ENCODE measurements at places on chromosomes 12 and 14.

GRCh38 chr14:42606839-42607238, 1000.2 kb downstream of the LRFN5 start:
- no peak for DNase-seq

DNA sequence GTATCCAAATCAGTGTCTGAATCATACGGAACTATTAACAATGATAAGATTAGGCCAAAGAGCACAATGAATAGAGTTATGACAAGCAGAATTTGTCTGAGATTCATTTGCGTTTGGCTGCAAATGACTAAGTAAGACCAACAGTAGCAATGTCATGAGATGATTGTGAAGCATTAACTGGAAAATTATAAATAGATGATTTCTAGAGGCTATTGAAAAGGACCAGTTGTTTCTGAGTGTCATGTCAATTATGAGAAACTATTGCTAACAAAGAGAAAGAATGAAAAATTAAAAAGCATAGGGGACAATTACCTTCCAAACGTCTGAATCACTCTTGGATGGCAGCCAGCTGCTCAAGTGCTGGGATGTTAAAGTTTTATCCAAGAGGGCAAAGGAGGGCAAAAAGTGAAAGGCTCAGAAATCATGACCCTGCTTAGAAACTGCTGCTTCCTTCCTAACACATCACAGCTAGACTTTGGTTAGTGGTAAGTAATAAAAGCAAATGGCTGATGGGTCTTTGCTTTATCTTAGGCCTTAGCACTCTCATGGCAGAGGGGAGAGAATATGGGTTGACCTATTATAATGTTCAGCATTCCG, 89.0 kb downstream of the AKAP6 start:
- DNase-seq: no peak

DNA sequence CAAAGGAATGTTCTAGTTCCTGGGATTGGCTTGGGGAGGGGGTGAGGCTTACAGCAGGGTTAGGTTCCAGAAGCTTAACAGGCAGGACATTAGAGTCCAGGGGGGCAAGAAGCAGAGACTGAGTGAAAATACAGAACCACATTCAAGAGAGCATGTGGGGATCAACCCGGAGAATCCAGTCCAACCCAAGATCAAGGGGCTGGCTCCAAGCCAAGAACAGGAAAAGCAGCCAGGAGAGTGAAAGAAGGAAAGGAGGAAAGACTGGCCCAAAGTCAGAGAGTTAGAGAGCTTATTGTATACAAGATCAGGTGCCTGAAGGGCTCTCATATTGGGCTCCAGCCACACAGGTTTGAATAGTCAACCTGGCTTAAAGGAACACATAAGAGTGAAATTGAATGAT, 190.3 kb upstream of the CDKN3 start:
- no peak for DNase-seq

DNA sequence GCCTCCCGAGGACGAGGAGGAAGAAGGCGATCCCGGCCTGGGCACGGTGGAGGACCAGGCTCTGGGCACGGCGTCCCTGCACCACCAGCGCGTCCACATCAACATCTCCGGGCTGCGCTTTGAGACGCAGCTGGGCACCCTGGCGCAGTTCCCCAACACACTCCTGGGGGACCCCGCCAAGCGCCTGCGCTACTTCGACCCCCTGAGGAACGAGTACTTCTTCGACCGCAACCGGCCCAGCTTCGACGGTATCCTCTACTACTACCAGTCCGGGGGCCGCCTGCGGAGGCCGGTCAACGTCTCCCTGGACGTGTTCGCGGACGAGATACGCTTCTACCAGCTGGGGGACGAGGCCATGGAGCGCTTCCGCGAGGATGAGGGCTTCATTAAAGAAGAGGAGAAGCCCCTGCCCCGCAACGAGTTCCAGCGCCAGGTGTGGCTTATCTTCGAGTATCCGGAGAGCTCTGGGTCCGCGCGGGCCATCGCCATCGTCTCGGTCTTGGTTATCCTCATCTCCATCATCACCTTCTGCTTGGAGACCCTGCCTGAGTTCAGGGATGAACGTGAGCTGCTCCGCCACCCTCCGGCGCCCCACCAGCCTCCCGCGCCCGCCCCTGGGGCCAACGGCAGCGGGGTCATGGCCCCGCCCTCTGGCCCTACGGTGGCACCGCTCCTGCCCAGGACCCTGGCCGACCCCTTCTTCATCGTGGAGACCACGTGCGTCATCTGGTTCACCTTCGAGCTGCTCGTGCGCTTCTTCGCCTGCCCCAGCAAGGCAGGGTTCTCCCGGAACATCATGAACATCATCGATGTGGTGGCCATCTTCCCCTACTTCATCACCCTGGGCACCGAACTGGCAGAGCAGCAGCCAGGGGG, 979 bp downstream of the KCNA5 start:
- no peak for DNase-seq

DNA sequence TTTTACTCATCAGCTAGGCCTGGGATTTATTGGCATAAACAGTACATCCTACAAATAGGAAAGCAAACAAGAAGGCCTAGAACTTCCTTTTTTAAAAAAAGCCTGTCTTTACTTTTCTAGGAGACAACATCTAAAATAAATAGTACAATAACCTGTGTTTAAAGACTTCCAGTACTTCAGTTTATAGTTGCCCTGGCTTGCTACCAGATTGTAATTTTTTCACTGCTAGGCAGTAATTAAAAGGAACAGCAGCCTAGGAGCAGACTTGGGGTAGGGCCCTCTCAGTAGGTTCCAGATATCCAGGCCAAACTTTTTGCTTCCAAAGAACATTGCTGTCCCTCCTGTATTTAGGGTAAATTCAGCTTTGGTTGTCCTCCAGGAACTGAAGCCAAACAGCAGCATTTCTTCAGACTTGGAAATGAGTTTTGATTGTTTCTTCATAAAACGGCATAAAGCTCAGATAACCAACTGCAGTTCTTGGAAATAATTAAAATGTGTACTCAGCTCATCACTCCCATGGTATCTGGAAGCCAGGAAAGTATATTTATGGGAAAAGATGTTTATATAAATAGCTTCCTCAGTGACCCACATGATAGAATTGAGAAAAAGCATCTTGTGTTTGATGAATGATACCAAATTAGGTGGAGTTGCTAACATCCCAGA, 61.7 kb downstream of the PPP1R36 start:
- DNase-seq: no peak

DNA sequence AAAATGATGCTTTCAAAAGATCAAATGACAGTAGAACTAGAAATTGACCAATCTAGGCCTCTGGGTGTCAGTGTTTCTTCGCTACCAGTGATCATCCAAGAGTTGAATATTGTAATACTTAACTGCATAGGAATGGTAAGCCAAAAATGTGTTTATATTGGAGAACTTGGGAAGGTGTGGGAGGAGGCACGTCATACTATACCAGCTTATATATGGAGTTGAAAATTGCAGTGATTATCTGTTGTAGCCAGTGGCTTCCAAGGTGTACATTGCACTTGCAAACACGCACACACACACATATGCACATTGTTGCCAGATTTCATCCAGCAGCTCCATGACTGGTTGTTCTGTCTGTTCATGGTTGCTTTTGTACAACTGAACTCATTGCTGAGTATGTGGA, 36.1 kb downstream of the EID3 start:
- DNase-seq: no peak

DNA sequence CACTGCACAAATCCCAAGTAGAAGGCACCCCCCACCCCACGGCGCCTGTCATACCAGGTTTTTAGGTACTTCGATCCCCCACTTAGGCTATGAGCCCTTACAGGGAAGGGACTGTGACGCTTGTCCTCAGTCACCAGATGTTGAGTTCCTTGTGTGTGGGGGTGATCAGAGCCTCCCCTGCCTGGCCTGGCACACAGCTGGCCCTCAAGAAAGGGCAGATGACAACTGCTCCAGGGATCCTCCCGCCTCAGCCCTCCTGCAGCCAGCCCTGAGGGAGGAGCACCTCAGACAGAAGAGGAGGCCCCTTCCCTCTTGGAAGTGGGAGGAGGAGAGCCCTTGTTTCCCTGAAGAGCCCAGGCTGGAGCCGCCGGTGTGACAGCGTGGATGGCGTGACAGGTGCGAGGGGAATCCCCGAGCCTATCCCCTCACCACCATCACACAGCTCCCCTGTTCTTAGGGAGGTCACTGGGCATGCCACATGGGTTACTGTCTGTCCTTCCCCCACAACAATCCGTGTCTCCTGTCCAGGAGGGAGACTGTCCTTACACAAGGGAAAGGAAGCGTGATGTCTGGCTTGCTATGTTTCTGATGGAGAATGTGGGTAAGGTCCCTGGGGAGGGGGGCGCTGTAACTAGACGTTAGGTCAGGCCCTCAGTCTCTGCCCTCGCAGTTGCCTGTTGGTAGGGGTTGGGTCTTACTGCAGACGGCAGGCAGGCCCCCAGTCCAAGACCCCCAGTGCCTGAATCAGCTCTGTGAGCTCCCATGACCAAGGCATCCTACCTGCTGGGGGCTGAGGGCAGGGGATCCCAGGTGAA, 31.4 kb downstream of the P2RX4 start:
- DNase-seq: no peak

DNA sequence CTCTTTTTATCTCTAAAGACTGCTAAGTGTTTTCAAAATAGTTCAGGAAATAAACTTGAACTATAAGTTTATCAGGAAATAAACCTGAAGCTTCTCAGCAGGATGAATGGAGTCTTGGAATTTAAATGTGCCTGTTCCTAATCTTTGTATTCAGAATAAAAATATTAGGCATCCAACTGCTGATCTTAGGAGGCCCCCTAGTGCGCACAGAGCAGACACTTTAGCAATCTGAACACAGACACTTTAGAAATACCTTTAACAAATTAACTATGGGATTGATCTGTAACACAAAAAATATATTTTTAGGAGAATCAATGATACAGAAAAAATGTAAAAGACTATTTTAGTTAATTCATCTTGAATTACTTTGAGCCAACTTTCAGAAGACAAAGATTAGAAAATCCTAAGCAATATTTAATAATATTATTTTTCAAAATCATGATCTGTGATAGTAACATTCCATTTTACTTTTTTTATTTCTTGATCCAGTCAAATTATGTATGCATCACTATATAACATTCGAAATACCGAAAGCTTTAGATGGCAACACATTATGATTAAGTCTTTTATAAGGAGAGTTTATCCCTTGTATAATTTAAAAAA, 80.9 kb downstream of the SLC41A2 start:
- DNase-seq: peak; percentile 21

DNA sequence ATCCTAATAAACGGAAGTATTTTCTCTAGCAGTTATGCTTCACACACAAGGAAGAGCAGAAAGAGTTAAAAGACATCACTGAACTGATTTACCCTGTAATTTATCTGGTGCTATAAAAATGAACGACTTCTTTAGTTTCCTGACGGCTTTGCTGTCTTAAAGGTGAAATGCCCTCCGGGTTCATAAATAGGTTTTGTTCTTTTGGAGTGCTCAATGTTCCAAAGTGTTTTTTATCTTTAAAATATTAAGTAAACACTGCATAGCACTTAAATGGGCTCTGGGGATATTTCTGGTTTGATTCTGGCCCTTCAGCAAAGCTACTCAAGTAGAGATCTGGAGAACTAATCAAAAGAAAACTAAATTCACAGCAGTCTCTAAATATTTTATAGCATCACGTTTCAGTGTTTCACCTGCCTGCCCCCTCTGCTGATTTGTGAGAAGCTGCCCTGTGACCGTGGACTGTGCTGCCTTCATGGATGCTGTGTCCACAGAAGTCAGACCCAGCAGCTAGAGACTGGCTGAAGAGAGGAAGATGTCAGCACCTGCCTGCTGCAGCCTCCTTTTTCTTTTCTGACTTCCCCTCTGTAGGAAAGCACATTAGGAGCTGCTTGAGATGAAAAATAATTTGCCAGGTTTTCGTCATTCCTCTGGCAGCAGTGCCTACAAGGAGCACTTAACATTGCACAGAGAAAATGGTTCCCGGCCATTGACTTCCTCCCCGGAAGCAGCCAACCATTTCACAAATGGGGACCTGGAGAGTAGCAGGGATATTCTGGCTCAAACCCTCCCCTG, 205.1 kb upstream of the FSCB start:
- DNase-seq: no peak

GRCh38 chr14:98227000-98227726, 1044.8 kb downstream of the BCL11B start:
- DNase-seq: no peak

GRCh38 chr12:28558250-28558649, 368.0 kb downstream of the CCDC91 start:
- no peak for DNase-seq

DNA sequence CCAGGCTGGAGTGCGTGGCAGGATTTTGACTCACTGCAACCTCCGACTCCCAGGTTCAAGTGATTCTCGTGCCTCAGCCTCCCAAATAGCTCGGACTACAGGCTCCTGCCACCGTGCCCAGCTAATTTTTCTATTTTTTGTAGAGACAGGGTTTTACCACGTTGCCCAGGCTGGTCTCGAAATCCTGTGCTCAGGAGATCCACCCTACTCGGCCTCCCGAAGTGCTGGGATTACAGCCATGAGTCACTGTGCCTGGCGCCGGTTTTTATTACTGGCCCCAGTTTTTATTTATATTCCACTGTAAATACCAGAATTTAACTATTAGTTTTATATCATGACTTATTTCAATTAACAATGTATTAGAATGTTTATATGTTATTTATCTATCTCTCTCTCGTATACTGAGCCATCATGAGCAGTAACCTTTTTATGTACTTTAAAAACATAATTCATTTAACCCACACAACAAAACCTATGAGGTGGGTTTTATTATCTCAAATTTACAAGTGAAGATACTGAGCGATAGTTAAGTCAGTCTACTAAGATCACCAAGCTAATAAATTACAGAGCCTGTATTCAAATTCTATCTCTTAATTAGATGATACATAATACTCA, 47.8 kb downstream of the HECTD1 start:
- no peak for DNase-seq

DNA sequence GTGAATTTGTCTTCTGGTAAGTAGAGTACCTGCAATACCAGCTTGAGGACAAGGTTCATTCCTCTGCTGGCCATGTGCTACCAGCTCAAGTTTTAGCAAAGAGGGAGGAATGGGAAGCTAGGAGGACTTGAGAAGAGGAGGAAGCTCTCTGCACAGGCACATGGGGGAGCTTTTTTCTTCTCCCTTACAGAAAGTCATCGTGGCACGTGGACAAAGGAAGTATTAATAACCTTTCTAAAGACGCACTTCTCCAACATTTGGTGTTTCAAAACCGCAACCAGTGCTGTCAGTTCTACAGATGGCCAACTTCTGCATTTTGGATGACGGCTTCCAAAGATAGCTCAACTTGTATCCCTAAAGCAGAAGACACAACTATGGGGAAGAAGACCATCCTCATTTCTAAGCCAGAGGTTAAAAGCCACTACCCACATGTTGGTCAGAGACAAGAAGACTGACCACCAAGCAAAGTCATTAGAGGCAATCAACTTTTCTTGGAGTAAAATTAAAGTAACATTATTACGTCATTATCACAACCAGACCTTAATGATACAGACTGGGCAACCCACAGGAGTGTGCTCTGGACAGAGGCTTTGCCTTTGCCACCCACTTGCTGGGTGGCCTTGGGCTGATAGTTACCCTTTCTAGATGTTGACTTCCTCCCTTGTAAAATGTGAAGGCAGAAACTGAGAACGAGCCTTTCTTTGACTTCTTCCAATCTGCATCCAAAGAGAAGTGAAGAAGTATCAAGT, 12.3 kb upstream of the TMED10 start:
- no peak for DNase-seq

GRCh38 chr12:94593822-94594442, 56.4 kb downstream of the TMCC3 start:
- no peak for DNase-seq

- no peak for DNase-seq
Observed at GRCh38 chr14:53764846-53765245, 191.8 kb downstream of the BMP4 start.
